Thyroid gland (tissue), 4 donors: ENCODE measurements at places on chromosomes 3 and 15. TPM values are rescaled to one million over a fixed set of nuclear protein-coding genes. Genes with fewer than 3 reads are reported as not detected.

ATP13A5 gene
- total RNA-seq, result 1.6 TPM

SMCO1 gene
- not detected for total RNA-seq

CX3CR1 gene
- 1.9 TPM for total RNA-seq

PLCB2 gene
- 5.1 TPM for total RNA-seq

RYR3 gene
- 0.34 TPM for total RNA-seq

PRSS50 gene
- 6.0 TPM for total RNA-seq

HTR3E gene
- total RNA-seq, result not detected

MYL3 gene
- total RNA-seq, result not detected

SLC6A1 gene
- total RNA-seq, result 0.27 TPM

KLHL6 gene
- total RNA-seq, result 1.0 TPM

CCR9 gene
- total RNA-seq, result not detected

ZIC1 gene
- total RNA-seq, result not detected

IFT80 gene
- total RNA-seq, result 43.8 TPM

MAN2A2 gene
- total RNA-seq, result 30.1 TPM

MELTF gene
- 3.0 TPM for total RNA-seq

TGM4 gene
- not detected for total RNA-seq

MTMR10 gene
- 64.8 TPM for total RNA-seq

GABRB3 gene
- 25.7 TPM for total RNA-seq

KLHL40 gene
- not detected for total RNA-seq

FBXO40 gene
- not detected for total RNA-seq

SUCNR1 gene
- 12.4 TPM for total RNA-seq

ROPN1 gene
- not detected for total RNA-seq

CHST2 gene
- 12.0 TPM for total RNA-seq

LCTL gene
- total RNA-seq, result not detected

GNB4 gene
- total RNA-seq, result 14.5 TPM

GOLGA6B gene
- not detected for total RNA-seq

TYRO3 gene
- 1.6 TPM for total RNA-seq

SLC51A gene
- total RNA-seq, result 0.56 TPM

MUC20 gene
- total RNA-seq, result 18.4 TPM

LYZL4 gene
- total RNA-seq, result not detected

SPATA16 gene
- not detected for total RNA-seq

CLRN1 gene
- not detected for total RNA-seq

PCSK6 gene
- 28.6 TPM for total RNA-seq

COL8A1 gene
- total RNA-seq, result 156 TPM

NME9 gene
- 1.3 TPM for total RNA-seq

MYO5A gene
- 23.3 TPM for total RNA-seq
